ENCODE measurements at places on chromosomes 2 and 18.

DNA sequence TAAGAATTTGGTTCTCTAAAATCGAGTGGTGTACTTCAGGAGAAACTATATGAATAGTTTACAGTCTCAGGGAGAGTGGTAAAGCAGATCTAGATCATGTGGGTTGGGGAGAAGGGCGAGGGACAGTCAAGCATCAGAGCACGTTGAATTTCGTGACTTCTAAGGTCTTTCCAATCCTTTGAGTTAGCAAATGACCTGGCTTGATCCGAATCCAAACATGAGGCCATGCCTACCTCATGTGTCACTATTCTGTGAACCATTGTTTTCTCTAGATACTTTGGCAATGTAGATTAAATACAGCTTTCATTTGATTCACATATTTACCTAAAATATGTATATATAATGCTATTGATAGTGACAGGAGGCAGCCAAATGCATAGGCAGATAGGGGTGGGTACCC is 674.9 kb downstream of the NYAP2 start:
- DNase-seq, result no peak

DNA sequence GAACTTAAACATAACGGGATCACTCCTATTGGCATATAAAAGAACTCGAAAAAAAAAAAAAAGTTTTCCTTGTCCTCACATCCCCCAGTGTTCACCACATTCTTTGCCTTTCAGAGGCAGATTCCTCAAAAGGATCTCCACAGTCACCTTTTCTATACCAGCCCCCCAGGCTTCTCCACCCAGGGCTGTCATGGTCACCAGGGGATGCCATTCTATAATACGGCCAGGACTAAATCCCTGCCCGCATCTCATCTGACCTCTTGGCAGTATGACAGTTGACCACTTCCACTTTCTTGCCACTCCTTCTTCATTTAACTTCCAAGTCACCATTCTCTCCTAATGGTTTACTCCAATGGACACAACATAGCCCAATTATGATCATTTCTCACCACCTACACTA is 29.3 kb downstream of the SOS1 start:
- DNase-seq, result no peak

GRCh38 chr2:1910021-1910420 is 165.7 kb upstream of the PXDN start:
- DNase-seq, result no peak

DNA sequence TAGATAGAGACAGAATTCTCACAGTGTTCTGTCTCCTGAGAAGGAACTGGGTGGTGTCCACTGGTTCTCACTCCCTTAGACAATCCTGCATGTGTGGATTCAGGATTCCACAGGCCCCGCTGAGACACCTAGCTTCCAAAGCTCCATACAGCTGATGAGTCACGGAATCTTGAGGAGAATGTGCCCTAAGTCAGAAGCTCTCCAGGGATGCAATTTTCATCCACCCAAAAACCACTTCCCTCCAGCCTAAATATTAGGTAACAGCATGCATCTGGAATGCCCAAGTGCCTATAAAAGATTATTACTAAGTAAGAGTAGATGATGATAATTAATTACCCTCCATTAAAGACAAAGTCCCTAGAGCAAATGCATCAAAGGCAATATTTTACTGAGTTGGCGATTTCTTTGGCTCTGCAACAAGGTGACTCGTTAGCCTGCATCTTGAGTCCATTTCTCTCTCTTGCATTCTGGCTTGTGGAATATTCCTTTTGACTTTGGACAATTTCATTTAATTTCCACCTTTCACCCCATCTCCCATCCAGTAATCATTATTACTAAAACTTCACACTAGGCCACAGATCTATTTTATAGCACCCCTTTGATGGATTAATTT is 475.1 kb downstream of the TNS1 start:
- no peak for DNase-seq

DNA sequence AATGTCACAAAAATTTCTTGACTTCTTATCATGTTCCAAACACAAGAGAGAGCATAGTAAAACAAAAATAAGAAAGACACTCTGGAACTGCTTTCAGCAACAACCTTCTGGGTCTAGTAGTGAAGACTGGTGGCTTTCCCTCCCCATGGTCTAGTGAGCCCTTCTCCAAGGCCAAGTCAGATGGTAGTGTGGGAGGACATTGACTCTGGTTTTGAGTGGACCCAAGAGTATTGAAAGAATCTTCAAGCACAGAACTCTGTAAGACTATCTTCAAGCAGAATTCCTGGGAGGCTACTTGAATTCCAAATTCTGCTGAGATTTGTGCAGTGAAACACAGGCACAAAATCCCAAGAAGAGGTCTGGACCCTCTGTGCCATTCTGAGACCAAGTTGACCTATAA is 21.1 kb downstream of the ANTXR1 start:
- DNase-seq, result no peak

GRCh38 chr2:184532551-184532950 is 65.8 kb upstream of the ZNF804A start:
- no peak for DNase-seq

- no peak for DNase-seq
These were observed 221.4 kb downstream of the CLIP4 start for GRCh38 chr2:29336341-29337241.

DNA sequence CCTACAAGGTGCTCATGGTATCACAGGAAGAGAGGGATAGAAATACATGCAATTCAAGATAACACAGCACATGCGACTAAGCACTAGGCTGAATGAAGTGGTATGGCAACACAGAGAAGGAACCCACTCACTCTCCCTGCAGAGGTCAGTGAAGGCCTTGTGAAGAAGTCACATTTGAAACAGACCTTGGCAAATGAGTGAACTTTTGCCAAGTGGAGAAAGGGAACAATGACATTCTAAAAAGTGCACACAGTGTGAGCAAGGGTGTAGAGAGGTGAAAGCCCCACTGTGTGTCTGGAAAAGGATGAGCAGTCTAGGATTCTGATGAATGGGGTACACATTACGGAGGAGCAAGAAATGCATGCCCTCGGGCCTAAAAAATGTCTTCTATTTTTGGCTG is 23.3 kb downstream of the KLF7 start:
- DNase-seq, result peak; percentile 44

- DNase-seq, result no peak
These were observed 238.5 kb downstream of the DYSF start for GRCh38 chr2:71691747-71692441.

- DNase-seq, result no peak
These were observed 61.0 kb upstream of the GPR45 start for GRCh38 chr2:105180491-105180972.

Measured in fibroblast of pulmonary artery (primary cell).